ENCODE measurements at places on chromosomes 3 and 15. TPM values are rescaled to one million over a fixed set of nuclear protein-coding genes. Genes with fewer than 3 reads are reported as not detected.

DNA sequence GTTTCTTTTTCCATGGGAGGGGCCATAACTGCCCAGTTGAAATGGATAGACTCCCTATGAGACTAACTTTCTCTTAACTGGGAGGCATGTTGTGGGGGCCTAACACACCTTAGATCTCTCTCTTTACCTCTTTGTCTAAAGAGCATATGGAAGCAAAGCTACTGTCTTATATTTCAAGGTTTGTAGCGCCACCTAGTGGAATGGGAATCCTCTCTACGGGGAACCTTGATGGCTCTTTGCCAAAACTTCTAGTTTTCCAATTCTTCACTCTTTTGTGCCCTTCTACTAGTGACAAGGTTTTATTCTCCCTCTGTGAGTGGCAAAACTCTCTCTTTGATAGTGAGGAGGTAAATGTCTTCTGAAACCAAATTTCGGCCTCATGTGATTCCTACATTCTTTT lies 1030.4 kb upstream of the CADM2 start:
- no peak overlapping the region for H3K27ac ChIP-seq
- no peaks in the 10 kb centered on the region for H3K36me3 ChIP-seq
- no peak for DNase-seq
- H3K4me3 ChIP-seq = no peak overlapping the region

DNA sequence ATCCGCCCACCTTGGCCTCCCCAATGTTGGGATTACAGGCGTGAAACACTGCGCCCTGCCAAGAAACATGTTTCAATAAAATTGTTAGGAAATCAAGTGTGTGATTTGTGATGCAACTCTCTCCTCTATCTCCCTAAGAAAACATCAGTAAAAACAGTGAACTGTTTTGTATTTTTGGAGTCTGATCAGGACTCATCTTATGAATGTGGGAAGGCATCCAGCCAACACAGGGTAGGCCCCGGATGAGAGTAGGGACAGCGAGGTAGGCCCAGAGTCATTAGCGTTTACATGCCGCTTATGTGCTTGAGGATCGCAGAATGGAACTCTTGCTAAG lies 884 bp upstream of the GLYCTK start:
- H3K27me3 ChIP-seq = no peaks in the 10 kb centered on the region
- peaks cover 17% of the 10 kb centered on the region for H3K36me3 ChIP-seq
- H3K4me3 ChIP-seq = peak overlapping the region; percentile 99
- no peak for DNase-seq
- H3K4me1 ChIP-seq = peaks cover 33% of the 10 kb centered on the region
- H3K27ac ChIP-seq = peak overlapping the region; percentile 100

The CCDC54 gene
- not detected for total RNA-seq

The CTXN2 gene
- total RNA-seq = not detected

GRCh38 chr15:31362886-31363285 lies 36.3 kb downstream of the KLF13 start:
- DNase-seq = no peak
- H3K27ac ChIP-seq = peak overlapping the region; percentile 64
- no peaks in the 10 kb centered on the region for H3K27me3 ChIP-seq
- peaks cover 17% of the 10 kb centered on the region for H3K36me3 ChIP-seq
- peaks cover 100% of the 10 kb centered on the region for H3K4me1 ChIP-seq

DNA sequence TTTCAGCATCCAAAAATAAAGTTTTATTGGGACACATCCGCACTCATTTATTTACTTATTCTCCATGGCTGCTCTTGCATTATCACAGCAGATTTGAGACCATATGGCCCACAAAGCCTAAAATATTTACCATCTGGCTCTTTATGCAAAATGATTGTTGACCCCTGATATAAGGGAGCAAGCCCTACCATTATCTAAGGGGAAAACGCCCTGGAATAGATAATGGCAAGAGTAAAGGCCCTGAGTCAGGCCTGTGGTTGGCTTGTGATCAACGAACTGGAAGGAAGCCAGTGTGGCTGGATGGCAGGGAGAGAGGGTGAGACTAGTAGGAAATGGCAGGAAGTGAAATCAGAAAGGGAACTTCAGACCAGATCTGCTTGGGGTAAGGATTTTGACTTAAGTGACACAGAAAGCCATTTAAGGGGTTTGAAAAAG lies 24.6 kb upstream of the DMXL2 start:
- no peaks in the 10 kb centered on the region for H3K27me3 ChIP-seq
- H3K36me3 ChIP-seq = no peaks in the 10 kb centered on the region
- no peak for DNase-seq
- no peak overlapping the region for H3K4me3 ChIP-seq
- no peaks in the 10 kb centered on the region for H3K4me1 ChIP-seq

DNA sequence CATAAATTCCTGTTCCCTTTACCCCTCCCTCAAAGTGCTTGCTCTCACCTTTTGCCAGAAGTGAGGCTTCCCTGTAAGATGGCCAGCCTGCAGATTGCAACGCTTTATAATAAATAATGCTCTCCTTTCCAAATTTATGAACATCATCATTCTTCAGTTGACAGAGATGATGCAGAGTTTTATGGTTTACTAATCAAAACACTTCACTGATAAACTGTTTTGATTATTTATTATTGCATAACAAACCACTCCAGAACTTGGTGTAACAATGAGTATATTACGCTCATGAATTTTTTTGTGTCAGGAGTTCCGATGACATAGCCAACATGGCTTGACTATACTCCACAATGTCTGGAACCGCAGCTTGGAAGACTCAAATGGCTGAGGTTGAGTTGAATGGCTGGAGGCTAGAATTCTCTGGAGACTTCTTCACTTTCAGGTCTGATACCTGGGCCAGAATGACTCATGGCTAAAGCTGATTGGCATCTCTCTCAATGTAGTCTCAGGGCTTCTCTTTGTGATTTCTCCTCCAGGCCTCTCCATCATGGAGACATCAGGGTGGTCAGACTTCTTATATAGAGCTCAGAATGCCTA lies 27.3 kb upstream of the TGFBR2 start:
- no peak for DNase-seq
- H3K27ac ChIP-seq = no peak overlapping the region
- no peak overlapping the region for H3K4me3 ChIP-seq

The MYO5C gene
- 2.4 TPM for total RNA-seq

GRCh38 chr3:14685179-14685578 lies 10.2 kb downstream of the C3orf20 start:
- peaks cover 2% of the 10 kb centered on the region for H3K27me3 ChIP-seq
- no peak overlapping the region for H3K27ac ChIP-seq
- no peak overlapping the region for H3K4me3 ChIP-seq
- peaks cover 22% of the 10 kb centered on the region for H3K4me1 ChIP-seq

The PAQR5 gene
- not detected for total RNA-seq

The HLTF gene
- 18.3 TPM for total RNA-seq

DNA sequence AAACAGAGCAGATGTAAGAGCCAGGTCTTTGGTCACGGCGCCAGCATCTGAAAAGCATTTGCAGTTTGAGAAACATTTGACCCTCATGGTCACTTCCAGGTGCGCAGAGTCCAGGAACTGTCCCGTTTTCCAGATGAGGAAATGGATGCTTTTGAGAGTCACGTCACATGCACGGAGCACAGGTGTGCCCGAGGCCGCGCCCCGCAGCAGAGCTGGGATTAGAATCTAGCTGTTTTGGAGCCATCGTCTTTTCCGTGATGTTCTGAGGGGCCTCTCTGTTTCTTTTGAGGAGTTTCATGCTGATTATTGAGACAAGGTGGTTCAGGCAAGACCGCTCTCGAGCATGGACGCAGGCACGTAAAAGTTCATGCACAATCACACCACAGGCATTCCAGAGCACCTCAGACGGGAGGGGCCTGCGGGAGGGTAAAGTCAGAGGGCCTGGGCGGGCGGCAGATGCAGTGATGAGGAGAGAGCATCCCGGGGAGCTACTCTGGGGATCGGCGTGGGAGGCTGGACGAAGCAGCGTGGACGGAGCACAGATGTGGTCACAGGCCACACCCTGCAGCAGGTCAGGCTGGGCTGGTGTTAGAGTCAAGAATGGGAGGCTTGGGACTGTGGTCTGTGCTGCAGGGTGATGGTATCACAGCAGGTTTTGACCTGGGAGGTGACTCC lies 139.2 kb upstream of the MEF2A start:
- no peaks in the 10 kb centered on the region for H3K27me3 ChIP-seq
- H3K4me3 ChIP-seq = no peak overlapping the region
- peak overlapping the region; percentile 31 for H3K27ac ChIP-seq
- H3K36me3 ChIP-seq = no peaks in the 10 kb centered on the region
- peaks cover 30% of the 10 kb centered on the region for H3K4me1 ChIP-seq

The MME gene
- total RNA-seq = 3.4 TPM

The HRH1 gene
- total RNA-seq = not detected

- no peak overlapping the region for H3K27ac ChIP-seq
- H3K4me3 ChIP-seq = no peak overlapping the region
- no peaks in the 10 kb centered on the region for H3K27me3 ChIP-seq
- peaks cover 2% of the 10 kb centered on the region for H3K36me3 ChIP-seq
- H3K4me1 ChIP-seq = no peaks in the 10 kb centered on the region
These were observed 26.3 kb downstream of the MRPS11 start for GRCh38 chr15:88493844-88494243.

The EPHA3 gene
- total RNA-seq = not detected

- DNase-seq = no peak
- no peak overlapping the region for H3K4me3 ChIP-seq
- no peaks in the 10 kb centered on the region for H3K27me3 ChIP-seq
- peaks cover 37% of the 10 kb centered on the region for H3K36me3 ChIP-seq
These were observed 5.5 kb downstream of the MEF2A start for GRCh38 chr15:99571299-99571698.

- H3K27me3 ChIP-seq = peaks cover 4% of the 10 kb centered on the region
- no peak for DNase-seq
- H3K4me3 ChIP-seq = no peak overlapping the region
- no peaks in the 10 kb centered on the region for H3K4me1 ChIP-seq
- no peak overlapping the region for H3K27ac ChIP-seq
- no peaks in the 10 kb centered on the region for H3K36me3 ChIP-seq
These were observed 31.4 kb downstream of the CTDSPL start for GRCh38 chr3:37892927-37893600.

The SYNPR gene
- total RNA-seq = not detected

The TMC3 gene
- total RNA-seq = not detected

The AMT gene
- total RNA-seq = 7.3 TPM

GRCh38 chr3:78348664-78349063 lies 1308.8 kb downstream of the ROBO2 start:
- H3K27me3 ChIP-seq = no peaks in the 10 kb centered on the region
- no peak for DNase-seq
- no peak overlapping the region for H3K27ac ChIP-seq
- H3K4me1 ChIP-seq = no peaks in the 10 kb centered on the region
- no peak overlapping the region for H3K4me3 ChIP-seq

GRCh38 chr3:72814308-72814707 lies 33.9 kb downstream of the SHQ1 start:
- H3K36me3 ChIP-seq = peaks cover 46% of the 10 kb centered on the region
- peaks cover 23% of the 10 kb centered on the region for H3K4me1 ChIP-seq
- H3K27me3 ChIP-seq = no peaks in the 10 kb centered on the region
- DNase-seq = no peak
- no peak overlapping the region for H3K4me3 ChIP-seq
- no peak overlapping the region for H3K27ac ChIP-seq

GRCh38 chr3:129199366-129199765 lies 15.7 kb upstream of the CNBP start:
- H3K4me3 ChIP-seq = no peak overlapping the region
- no peaks in the 10 kb centered on the region for H3K36me3 ChIP-seq
- H3K27ac ChIP-seq = no peak overlapping the region
- peaks cover 23% of the 10 kb centered on the region for H3K4me1 ChIP-seq

- H3K4me1 ChIP-seq = peaks cover 22% of the 10 kb centered on the region
- peaks cover 21% of the 10 kb centered on the region for H3K36me3 ChIP-seq
- H3K27ac ChIP-seq = no peak overlapping the region
- H3K27me3 ChIP-seq = no peaks in the 10 kb centered on the region
- no peak overlapping the region for H3K4me3 ChIP-seq
These were observed 37.8 kb upstream of the TASOR start for GRCh38 chr3:56720849-56721248.

DNA sequence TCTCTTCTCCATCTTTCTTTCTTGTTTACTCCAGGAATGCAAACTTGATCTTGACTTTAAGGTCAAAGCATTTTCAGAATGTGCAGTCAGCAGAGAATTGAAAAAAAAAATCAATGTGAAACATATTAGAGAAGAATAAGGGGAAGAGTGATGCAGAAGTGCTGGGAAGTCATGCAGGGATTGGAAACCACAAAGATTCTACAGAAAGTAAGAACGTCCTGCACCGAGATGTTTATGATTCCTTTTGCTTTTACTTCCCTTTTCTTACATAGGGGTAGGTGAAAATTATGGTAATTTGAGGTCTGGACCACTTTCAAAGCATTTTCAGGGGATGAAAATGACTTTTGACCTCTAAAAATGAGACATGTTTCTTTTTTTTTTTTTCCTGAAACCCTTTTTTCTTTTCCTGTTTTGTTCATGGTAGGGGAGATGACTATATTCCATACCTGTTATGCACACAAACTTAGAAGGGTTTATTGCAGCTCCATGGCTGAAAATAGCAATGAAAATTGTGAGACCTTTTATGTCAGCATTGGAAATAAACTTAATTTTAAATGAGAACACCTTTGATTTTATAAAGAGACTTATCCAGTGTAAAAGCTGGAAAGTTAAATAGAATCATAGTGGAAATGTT lies 623.5 kb upstream of the TBL1XR1 start:
- peak overlapping the region; percentile 8 for H3K4me3 ChIP-seq
- H3K4me1 ChIP-seq = peaks cover 20% of the 10 kb centered on the region
- no peak for DNase-seq
- H3K27ac ChIP-seq = no peak overlapping the region
- H3K36me3 ChIP-seq = no peaks in the 10 kb centered on the region

The PPP1R14D gene
- total RNA-seq = not detected

DNA sequence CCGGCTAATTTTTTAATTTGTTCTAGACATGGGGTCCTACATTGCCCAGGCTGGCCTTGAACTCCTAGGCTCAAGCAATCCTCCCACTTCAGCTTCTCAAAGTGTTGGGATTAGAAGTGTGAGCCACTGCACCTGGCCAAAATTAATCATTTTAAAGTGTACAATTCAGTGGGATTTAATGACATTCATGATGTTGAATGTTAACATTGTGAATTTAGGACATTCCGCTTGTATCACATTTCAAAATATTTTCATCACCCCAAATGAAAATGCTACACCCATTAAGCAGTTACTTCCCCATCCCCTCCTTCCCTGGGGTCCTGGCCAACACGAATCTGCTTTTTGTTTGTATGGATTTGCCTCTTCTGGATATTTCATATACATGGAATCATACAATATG lies 62.1 kb upstream of the CGNL1 start:
- H3K4me3 ChIP-seq = no peak overlapping the region
- peaks cover 18% of the 10 kb centered on the region for H3K36me3 ChIP-seq
- no peaks in the 10 kb centered on the region for H3K27me3 ChIP-seq
- H3K27ac ChIP-seq = no peak overlapping the region

The LRRC34 gene
- total RNA-seq = 5.7 TPM

DNA sequence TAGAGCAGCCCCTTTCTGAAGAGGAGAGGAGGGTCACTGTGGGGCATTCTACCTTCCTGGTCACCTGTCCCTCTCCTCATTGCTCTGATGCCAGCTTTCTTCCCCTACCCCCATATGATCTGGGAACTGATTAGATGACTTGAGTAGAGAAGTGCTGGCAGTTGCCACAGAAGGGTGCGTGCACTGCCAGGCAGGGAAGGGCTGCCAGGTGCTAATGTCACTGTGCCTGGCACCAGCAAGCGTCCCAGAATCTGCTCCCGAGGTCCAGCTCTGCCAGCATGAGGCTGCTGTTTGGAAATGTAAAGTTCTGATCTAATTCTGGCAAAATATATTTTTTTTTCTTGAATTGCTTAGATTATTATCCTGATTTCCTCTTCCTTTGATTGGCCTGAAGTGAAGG lies 52.8 kb downstream of the PPM1L start:
- no peak overlapping the region for H3K4me3 ChIP-seq
- DNase-seq = no peak
- no peaks in the 10 kb centered on the region for H3K27me3 ChIP-seq
- no peaks in the 10 kb centered on the region for H3K4me1 ChIP-seq

- peaks cover 30% of the 10 kb centered on the region for H3K4me1 ChIP-seq
- no peaks in the 10 kb centered on the region for H3K27me3 ChIP-seq
- H3K27ac ChIP-seq = peak overlapping the region; percentile 56
- H3K4me3 ChIP-seq = no peak overlapping the region
- no peak for DNase-seq
These were observed 27.0 kb downstream of the PSTPIP1 start for GRCh38 chr15:77021803-77022381.

Measured in activated B cell treated with CpG ODN at 0.5 μM for 24 hours (primary cell).